ENCODE measurements at places on chromosomes 12 and 14.

DNA sequence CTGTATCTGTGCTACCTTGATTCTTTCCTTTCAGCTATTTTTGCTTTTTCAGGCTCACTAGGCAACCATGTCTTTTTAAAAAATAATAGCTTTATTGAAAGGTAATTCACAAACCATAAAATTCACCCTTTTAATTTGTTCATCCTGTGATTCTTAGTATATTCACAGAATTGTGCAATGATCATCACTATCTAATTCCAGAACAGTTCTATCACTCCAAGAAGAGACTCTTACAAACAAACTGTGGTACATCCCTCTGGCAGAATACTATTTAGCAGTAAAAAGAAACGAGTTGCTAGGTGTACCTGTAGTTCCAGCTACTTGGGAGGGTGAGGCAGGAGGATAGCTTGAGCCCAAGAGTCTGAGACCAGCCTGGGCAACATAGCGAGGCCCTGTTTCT lies 14.8 kb downstream of the CREBL2 start:
- DNase-seq: no peak

DNA sequence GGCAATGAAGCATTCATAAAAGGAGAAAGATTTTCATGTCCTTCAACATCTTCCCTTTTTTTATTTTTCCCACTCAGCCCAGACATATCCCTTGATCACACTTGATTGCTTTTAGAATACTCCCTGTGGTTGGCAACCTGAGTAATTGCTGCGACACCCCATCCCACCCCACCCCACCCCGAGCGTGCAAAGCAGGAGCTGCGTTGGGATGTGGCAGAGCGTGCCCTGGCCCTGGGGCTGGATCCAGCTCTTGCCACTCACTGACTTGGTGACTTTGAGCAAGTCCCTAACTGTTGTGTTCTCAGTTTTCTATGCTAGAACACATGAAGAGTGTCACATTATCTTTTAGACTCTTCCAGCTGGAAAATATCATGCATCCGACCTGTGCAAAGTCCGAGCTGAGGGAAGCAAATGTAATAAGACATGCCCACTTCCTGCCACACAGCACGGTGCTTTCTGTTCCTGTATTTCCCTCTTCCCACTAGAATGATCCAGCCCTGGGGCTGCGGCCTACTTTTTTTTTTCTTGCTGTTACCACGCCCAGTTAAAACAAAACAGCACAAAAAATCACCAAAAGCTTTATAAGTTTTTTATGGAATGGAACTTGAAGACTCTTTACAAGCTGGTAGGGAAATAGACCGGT lies 4.0 kb downstream of the ASCL4 start:
- DNase-seq: peak; percentile 16

- DNase-seq: no peak
Observed at GRCh38 chr12:48216785-48217184, 13.7 kb upstream of the OR10AD1 start.

- peak; percentile 6 for DNase-seq
Observed at GRCh38 chr12:90152897-90153624, 444.4 kb upstream of the ATP2B1 start.

DNA sequence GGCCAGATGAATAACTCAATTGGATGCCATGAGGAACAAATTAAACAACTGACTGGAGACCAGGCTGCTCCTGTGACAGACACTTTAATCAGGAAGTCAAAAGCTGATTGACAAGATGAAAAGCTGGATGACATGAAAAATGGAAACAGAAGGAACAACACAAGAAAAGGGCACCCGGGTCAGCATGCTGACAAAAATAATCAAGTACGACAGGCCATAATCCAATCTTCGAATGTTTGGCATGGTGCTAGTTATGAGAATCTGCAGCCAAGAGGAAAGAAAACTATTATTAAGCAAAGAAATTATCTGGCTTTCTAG lies 544.7 kb downstream of the ETNK1 start:
- no peak for DNase-seq

All from SK-N-MC (cell line).